ENCODE measurements at places on chromosomes 16 and 17. TPM values are rescaled to one million over a fixed set of nuclear protein-coding genes. Genes with fewer than 3 reads are reported as not detected.

- no peak for DNase-seq
Observed at GRCh38 chr16:24694931-24695330, 34.5 kb upstream of the TNRC6A start.

Gene CLEC19A
- not detected for total RNA-seq

Gene KRT37
- total RNA-seq, result not detected

Gene PMFBP1
- total RNA-seq, result 0.88 TPM

Gene CHST4
- total RNA-seq, result not detected

Gene KCNH6
- not detected for total RNA-seq

GRCh38 chr16:1794221-1794871 is 841 bp upstream of the IGFALS start:
- no peak for DNase-seq

Gene PLA2G10
- total RNA-seq, result not detected

- no peak for DNase-seq
Observed at GRCh38 chr16:57150682-57151330, 35.0 kb downstream of the PSME3IP1 start.

Gene CFAP52
- total RNA-seq, result not detected

- no peak for DNase-seq
Observed at GRCh38 chr17:51722994-51723393, 435.5 kb downstream of the CA10 start.
